ENCODE measurements at places on chromosomes 1 and 21. TPM values are rescaled to one million over a fixed set of nuclear protein-coding genes. Genes with fewer than 3 reads are reported as not detected.
A peak's percentile ranks its signal among the peaks of the same experiment; 100 is the strongest.

DNA sequence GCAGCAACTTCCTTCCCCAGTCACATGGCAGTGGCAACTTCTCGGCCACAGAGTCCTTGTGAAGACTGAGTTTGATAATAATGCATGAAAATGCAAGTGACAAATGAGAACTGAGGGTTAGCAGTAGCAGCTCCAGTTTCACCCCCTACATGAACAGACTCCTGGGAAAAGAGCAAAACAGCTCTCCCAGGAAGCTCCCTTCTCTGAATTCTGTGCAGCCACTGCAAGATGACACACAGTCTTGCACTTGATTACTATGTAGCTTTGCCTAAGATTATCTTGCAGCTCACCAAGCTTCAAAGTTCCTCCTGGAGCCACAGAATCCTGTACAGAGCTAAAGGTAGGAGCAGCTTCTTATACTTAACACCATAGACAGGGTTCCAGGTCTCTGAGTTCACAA, 4.7 kb downstream of the PGBD5 start:
- no peak overlapping the region for H3K27ac ChIP-seq
- H3K4me3 ChIP-seq, result no peak overlapping the region
- H3K27me3 ChIP-seq, result peaks cover 23% of the 10 kb centered on the region
- no peaks in the 10 kb centered on the region for H3K4me1 ChIP-seq
- H3K36me3 ChIP-seq, result no peaks in the 10 kb centered on the region

DNA sequence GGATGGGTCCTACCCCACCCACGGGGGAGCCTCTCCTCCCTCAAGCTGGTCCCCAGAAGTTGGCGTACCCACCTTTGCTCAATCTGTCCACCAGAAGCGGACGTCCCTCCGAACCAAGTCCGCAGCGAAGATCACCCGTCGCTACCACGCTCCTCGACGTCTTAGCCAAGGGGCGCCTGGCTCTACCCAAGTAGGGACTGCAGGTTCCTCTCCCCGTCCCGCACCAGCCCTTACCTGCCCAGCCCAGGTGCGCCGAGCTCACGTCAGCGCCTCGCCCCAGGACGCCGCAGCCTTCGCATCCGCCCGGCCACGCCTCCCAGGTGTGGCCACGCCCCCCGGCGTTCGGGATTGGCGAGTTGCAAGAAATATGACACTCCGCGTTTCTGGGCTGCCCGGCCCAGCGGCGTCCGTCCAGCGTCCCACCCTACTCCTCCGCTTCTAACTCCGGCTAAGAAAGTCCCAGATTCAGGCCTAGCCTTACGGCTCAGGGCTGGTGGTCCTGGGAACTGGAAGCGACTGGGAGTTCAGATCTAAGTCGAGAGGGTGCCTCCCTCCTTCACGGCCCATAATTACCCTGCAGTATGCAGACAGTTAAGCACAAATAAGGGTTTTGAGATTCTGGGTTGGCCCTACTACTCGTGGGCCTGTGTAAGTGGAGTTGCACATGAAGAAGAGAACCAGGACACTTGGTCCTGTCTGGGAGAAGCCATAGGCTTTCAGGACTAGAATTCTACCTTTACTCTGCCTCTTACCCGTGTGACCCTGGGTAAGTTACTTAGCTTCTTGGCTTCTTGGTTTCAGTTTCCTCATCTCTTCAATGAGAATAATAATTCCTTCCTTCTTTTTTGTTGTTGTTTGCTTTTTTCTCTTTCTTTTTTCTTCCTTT, at the start of gene IRF6:
TSS of gene IRF6 (minus strand) at position 268 of the 886 bp plus-strand sequence. CDS start 4,729 bp downstream, outside the sequence.
- peak within 1 kb of the TSS; percentile 81 for H3K4me3 ChIP-seq
- DNase-seq, result peak; percentile 51
- H3K36me3 ChIP-seq, result no peaks in the 10 kb centered on the region
- peaks cover 2% of the 10 kb centered on the region for H3K27me3 ChIP-seq
- peaks cover 43% of the 10 kb centered on the region for H3K4me1 ChIP-seq
- H3K27ac ChIP-seq, result peak within 1 kb of the TSS; percentile 82

DNA sequence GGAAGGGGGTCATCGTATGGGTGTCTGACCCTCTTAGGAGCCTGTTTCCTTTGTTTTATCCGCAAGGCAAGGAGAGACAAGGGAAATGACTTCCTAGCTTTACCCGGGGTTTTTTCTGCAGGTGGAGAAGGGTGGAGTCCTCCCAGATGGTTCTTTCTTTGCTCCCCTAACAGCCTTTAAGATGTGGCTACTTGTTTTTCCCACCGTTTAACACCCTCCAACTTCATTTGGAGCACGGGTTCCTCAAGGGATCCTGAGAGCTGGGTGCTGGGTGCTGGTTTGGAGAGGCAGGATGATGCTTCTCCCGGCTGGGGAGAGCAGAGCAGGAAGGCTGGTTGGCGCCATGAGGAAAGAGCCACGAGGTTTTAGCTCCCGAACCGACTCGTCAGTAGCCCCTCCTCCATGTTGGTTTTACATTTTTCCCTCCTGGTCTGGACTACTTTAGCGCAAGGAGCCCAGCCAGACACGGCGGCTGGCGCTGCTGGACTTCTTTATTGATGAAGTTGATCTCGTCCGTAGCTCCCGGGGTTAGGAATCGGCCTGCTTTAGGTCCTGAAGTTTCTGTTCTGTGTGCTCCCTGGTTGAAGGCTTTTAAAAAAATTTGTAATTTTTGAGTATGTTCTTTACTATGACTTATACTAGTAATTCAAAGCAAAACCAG, 1.4 kb downstream of the UCK2 start:
- peak overlapping the region; percentile 98 for H3K4me3 ChIP-seq
- DNase-seq, result peak; percentile 78
- H3K27me3 ChIP-seq, result peaks cover 1% of the 10 kb centered on the region
- H3K36me3 ChIP-seq, result peaks cover 8% of the 10 kb centered on the region
- peaks cover 37% of the 10 kb centered on the region for H3K4me1 ChIP-seq

- H3K4me3 ChIP-seq, result peak overlapping the region; percentile 51
- H3K27me3 ChIP-seq, result peaks cover 18% of the 10 kb centered on the region
- peaks cover 28% of the 10 kb centered on the region for H3K4me1 ChIP-seq
Measured at GRCh38 chr1:12539705-12540579, 78.1 kb downstream of the DHRS3 start.

DNA sequence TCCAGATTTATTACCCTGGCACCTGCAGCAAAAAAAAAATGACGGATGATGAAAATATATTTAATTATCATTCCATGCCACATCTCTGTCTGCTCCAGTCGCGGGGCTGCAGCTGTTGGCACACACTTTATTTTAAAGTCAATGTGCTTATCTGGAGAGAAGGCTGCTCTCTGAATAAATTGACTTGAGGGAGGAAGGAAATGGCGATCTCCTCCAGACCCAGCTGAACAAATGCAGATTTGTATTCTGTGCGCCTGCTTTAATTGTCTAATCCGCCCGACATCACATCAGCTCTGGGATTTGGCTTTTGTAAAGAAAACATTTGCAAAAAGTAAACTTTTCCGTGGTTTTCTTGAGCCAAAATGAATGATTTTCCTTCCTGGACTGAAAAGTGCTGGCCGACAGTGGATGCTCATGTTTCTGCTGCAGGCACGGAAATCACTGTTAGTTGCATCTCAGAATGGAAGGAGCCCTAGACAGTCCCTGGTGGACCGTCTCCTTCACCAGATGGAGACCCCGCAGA, 150.2 kb downstream of the CAMTA1 start:
- H3K36me3 ChIP-seq, result no peaks in the 10 kb centered on the region
- H3K4me3 ChIP-seq, result no peak overlapping the region
- peaks cover 17% of the 10 kb centered on the region for H3K27me3 ChIP-seq
- no peaks in the 10 kb centered on the region for H3K4me1 ChIP-seq
- no peak overlapping the region for H3K27ac ChIP-seq

- DNase-seq, result peak; percentile 63
- peak overlapping the region; percentile 34 for H3K27ac ChIP-seq
- peaks cover 1% of the 10 kb centered on the region for H3K27me3 ChIP-seq
- H3K4me1 ChIP-seq, result peaks cover 39% of the 10 kb centered on the region
- peaks cover 10% of the 10 kb centered on the region for H3K36me3 ChIP-seq
Measured at GRCh38 chr1:40948741-40949443, 30.6 kb upstream of the CTPS1 start.

DNA sequence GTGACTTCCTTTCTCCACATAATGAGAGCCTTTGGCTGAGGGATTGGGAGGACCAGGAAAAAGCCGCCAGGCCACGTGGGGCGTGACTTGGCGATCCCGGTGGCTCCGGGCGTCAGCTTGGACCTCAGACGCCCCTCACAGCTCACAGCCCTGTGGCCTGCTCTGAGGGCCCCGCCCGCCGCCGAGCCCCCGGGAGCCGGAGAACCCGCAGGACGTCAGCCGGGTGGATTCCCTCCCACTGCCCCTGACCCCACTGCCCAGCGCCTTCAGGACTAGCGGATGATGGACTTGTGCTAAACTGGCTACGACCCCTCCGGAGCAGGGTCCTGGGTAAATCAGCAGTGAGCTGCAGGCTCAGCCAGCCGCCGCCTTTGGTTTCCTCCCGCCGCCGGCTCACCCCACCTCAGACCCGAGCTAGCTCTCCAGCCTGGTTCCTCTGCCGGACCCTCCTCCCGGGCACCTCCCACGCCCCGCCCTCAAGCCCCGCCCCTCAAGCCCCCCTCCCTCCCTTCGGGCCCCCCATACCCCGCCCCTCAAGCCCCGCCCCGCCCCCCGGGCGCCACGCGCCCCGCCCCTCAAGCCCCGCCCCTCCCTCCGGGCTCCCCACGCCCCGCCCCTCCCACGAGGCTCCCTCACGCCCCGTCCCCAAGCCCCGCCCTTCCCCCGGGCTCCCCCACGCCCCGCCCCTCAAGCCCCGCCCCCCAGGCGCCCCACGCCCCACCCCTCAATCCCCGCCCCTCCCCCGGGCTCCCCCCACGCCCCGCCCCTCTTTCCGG, 10.0 kb upstream of the FAAP20 start:
- peak overlapping the region; percentile 36 for H3K27ac ChIP-seq
- peaks cover 31% of the 10 kb centered on the region for H3K4me1 ChIP-seq
- no peak for DNase-seq
- peak overlapping the region; percentile 68 for H3K4me3 ChIP-seq
- no peaks in the 10 kb centered on the region for H3K36me3 ChIP-seq
- no peaks in the 10 kb centered on the region for H3K27me3 ChIP-seq

GRCh38 chr1:25973610-25974321, 24.1 kb downstream of the PAFAH2 start:
- H3K4me1 ChIP-seq, result peaks cover 5% of the 10 kb centered on the region
- peaks cover 29% of the 10 kb centered on the region for H3K36me3 ChIP-seq
- no peak overlapping the region for H3K27ac ChIP-seq
- H3K4me3 ChIP-seq, result no peak overlapping the region
- H3K27me3 ChIP-seq, result no peaks in the 10 kb centered on the region

DNA sequence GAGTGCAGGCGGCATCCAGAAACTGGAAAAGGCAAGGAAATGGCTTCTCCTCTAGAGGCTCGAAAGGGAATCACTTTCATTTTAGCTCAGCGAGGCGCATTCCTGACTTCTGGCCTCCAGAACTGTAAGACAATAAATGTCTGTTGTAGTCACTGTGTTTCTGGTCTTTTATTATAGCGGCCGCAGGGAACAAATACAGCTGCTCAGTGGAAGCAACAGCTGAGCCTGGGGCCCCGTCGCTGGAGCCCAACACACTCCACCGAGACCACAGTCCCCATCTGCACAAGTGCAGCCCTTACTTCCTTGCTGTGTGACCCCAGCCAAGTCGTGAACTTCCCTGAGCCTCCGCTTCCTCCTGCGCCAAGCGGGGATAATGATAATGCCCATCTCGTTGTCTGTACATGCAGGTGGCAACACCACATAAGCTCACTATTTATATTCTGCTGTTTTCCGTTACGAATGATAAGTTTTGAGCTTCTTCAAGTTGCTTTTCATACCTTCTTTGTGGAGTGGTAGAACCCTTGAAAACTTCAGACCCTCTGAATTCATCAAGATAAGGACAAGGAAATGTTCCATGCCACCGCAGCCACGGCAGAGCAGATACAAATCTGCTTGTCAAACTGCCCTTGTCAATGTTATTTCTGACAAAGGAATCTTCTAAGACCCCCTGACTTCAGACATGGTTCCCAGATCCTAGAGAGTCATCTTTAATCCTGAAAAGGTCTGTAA, 3.2 kb upstream of the LAPTM5 start:
- H3K36me3 ChIP-seq, result no peaks in the 10 kb centered on the region
- no peak overlapping the region for H3K4me3 ChIP-seq
- H3K27ac ChIP-seq, result no peak overlapping the region
- peaks cover 14% of the 10 kb centered on the region for H3K27me3 ChIP-seq

NCF2 gene
- 0.57 TPM for total RNA-seq

HAO2 gene
- total RNA-seq, result not detected

GBP4 gene
- total RNA-seq, result 0.15 TPM

ARHGAP29 gene
- total RNA-seq, result 36.9 TPM

B3GALNT2 gene
- total RNA-seq, result 30.2 TPM

PM20D1 gene
- not detected for total RNA-seq

FCER1A gene
- not detected for total RNA-seq

Measured in HFFc6 (cell line).